ENCODE measurements at places on chromosomes 1 and 21.

DNA sequence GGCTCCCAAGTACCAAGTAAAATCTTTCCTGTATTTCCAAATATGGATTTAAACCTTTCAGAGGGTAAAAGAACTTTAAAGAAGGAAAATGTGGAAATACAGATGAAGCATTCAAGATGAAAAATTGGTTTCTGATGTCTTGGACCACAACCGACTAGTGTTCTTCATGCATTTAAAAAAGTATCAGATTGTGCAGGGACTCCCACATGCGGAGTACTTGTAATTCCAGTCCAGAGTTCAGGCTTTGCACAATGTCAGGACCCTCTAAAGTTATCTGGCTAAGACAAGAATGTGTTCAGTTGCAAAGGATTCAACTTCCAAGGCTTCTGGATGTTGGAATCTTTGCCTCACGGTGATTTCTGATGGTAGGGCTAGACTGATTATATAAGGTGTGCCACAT lies 66.7 kb downstream of the RGL1 start:
- no peak for DNase-seq

DNA sequence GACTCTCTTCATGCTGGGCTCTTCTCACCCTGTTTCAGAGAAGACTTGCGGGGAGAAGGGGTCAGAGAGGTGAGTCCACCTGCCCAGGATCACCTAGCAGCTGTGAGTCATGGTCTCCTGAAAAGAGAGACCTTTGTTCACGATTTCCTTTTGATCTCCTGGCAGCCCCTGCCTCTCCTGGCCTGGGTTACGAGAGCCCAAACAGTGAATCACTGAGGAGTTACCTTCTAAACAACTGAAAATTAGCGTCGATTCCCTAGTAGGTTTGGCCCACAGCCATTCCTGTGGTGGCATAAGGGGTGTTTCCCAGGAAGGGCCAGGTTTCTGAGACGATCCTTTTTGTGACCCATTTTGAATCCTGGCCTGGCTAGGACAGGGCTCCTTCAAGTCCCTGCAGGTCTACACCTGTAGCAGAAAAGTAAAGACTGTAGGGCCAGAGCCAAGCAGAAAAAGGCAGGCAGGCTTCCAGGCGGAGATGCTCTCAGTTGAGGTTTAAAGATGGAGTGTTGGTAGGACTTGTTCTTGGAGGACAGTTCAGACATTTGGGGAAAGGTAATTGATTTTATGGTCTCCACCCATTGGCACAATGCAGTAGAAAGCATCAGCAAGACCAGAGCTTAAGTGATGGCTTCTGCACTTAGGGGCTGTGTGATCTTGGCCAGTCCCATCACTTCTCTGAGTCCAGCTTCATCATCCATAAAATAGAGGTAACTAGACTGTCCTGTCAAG lies 2.1 kb upstream of the PLA2G2E start:
- DNase-seq, result no peak

DNA sequence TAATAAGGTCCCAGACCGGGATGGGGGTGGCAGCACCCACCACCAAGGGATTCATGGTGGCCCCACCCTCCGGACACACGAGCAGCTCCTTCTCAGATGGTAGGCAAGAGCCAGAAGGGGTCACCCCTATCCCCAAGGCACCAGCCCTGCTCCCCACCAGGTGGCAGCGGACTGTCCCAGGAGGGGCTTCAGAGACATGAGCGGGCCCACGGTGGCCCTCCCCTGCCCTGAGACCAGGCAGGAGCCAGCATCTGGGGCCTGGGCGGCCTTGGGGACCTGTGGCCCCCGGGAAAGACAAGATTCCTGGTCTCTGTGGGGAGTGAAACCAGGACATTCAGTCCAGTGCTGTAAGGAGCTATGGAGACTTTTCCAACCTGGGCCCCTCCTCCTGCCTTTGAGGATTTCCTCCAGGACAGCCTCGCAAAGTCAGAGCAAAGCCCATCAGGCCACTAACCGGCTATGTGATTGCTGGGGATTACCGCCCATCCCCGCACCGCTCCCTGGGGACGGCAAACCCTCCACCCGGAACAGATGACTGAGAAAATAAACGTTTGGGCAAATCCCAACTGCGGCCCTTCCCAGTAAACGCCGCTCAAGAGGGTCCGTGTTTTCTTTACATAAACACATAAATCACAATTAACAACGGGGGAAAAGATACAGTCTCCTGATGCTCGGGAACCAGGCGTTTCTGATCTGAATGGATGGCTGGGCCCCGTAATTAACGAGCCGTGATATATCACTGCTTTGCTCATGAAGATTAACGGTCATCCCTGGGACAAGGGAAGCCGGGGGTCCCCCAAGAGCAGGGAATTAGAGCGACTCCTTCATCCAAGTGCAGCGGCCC lies 50.9 kb upstream of the ARHGEF16 start:
- no peak for DNase-seq

GRCh38 chr1:95935719-95936118 lies 701.7 kb downstream of the RWDD3 start:
- DNase-seq, result no peak

DNA sequence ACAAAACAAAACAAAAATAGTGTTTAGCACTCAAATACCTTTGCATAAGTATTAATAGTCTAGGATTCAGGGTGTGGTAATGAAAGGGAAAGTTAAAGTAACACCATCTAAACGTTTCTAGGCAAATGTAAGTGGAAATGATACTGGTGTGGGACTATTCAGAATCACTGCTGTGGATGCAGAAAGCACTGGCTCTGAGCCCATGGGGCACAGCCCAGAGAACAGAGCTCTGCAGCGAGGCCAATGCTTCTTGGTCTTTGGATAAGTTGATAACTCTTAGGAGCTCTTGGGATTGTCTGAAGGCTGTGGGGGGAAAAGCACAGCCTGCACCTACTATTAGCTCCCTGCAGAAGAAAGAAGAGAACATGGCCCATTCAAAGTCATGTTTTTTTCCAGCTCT lies 21.4 kb upstream of the DNM3 start:
- DNase-seq, result no peak

- no peak for DNase-seq
Observed at GRCh38 chr1:23543707-23544443, 12.8 kb upstream of the E2F2 start.

DNA sequence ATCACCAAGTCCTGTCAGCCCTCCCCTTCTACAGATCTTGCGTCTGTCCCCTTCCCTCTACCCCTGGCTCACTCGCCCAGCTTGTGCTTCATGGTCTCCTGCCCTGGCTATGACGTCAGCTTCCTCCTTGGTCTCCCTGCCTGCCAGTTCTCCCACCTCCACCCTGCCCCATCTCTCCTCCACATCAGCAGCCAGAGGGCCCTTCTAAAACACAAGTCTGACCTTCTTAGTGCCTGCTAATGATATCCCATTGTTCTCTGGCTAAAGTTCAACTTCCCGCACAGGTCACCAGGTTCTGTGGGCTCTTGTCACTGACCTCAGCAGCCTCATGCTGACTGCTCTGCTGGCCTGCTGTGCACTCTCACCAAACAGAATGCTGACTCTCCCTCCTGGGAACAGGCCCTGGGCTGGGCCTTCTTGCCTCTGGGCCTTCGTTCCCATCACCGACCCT lies 24.7 kb upstream of the MYCL start:
- no peak for DNase-seq

- DNase-seq, result peak; percentile 73
Observed at GRCh38 chr1:19918057-19918456, 5.4 kb downstream of the PLA2G2E start.

GRCh38 chr1:22320587-22321344 lies 130.9 kb upstream of the ZBTB40 start:
- no peak for DNase-seq

DNA sequence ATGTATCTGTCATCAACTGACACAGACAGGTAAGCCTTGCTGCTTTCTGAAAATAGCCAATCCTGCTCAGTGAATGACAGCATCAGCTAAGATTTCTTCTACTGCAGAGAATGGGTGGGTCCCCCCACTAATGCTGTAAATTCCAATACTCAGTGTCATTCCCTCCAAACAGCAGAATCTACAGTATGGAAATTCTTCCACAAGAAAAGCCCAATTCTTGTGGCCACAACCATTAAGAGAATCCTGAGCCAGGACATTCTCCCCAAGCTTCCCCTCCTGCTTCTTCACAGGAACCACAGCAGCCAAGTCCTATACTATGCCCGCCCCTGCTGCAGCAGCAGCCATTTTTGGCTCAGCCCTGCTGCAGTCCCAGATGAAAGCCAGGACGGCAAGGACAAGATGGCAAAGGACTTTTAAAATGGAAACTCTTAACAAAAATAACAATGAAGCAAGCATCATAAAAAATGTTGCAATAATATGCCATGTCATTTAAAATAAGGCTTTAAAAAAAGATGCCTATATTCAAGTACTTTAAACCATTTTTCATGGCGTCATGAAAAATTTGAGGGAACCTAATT lies 26.8 kb downstream of the EIF4G3 start:
- no peak for DNase-seq

DNA sequence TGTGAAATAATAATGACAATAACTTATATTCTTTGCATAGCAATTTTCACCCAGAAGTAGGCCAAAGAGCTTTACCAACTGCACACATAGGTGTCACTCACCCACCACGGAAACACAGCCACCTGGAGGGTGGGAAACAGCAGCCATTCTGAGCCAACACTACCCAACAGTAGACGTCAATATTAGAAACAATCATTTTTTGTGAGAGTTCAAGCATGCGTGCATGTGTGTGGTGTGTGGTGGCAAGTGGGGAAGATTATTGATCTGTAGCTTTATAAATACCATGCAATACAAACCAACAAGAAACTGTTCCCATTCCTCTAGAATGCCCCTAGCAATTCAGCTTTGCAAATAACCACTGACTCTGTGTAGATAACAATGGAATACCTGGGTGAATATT lies 19.1 kb downstream of the PROX1 start:
- no peak for DNase-seq

DNA sequence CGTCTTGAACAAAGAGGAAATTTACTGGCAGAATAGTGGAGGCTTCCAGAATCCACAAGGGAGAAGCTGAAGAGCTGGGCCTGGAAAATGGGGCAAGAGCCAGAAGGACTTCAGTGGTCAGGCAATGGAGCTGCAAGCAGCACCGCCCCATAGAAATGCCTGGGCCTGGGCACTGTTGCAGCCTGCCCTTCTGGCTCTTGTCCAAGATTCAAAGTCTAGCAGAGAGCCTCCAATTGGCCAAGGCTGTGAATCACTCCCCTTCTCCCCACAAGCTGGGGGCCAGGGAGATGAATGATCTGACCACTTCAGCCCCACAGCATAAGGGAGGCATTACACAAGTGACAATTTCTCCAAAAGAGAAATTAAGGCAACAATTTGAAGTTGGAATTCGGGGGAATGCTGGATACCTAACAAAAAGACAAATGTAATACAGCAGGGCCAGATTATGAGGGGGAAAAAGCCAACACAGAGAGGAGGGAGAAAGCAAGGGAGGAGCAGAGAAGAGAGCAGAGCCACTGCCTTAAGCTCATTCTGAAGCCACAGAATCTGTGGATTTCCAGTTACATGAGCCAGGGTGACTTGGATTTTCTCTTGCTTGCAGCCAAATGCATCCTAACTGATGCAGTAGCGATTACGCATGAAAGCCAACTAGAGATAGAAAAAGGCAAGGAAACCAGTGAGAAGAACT lies 80.3 kb downstream of the LRIG2 start:
- no peak for DNase-seq

GRCh38 chr1:248811514-248812490 lies 13.9 kb downstream of the SH3BP5L start:
- no peak for DNase-seq

DNA sequence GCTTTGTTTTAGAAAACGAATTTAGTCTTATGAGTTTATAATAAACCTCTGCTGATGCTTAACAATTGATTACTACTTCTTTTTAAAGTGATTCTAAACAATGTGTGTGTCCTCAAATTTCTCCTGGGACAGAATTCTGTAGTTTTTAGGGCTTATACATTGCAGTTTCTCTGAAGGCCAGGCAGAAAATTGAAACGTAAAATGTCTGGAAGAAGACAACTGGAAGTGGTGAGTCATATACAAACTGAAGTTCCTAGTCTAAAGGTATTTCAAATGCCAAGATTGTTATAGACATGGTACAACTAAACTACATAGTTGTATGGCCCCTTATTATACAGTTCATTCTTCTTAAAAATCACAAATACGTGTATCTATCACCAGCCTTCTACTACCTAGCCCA lies 30.5 kb upstream of the RC3H1 start:
- DNase-seq, result no peak

DNA sequence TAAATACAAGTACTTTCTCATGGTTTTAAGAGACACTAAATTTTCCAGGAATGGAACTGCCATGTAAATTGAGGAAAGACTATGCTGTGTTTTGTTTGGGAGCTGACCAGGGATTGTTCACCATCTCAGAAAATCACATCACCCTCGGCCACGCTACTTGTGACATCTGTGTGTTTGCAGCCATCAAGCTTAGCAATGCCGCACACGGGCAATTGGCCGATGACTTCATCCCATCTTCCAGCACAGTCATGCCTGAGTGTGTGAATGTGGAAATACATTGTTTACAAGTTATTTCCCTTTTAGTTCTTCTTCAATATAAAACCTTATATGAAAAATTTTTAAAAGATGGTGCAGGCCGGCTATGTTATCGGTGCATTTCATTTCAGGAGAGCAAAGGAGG lies 121.6 kb downstream of the GLIS1 start:
- no peak for DNase-seq

DNA sequence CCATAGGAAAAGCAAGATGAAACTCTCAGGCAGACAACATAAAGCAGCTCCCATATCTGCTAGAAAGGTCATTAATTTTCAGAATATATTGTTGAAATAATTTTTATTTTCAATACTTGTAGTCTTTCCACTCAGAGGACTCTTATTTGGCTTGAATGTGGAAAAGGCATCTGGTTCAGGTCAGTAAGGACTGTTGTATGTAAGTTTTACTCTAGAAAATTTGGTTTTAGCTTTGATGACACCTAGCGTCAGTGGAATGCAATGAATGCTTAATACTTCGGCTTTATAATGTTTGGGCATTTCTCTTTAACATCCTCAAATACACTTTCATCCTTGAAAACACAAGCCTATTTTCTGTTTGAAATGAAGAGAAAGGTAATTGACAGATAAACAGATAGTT lies 63.3 kb downstream of the LRRC40 start:
- no peak for DNase-seq
